ENCODE measurements at places on chromosomes 5 and 9.

DNA sequence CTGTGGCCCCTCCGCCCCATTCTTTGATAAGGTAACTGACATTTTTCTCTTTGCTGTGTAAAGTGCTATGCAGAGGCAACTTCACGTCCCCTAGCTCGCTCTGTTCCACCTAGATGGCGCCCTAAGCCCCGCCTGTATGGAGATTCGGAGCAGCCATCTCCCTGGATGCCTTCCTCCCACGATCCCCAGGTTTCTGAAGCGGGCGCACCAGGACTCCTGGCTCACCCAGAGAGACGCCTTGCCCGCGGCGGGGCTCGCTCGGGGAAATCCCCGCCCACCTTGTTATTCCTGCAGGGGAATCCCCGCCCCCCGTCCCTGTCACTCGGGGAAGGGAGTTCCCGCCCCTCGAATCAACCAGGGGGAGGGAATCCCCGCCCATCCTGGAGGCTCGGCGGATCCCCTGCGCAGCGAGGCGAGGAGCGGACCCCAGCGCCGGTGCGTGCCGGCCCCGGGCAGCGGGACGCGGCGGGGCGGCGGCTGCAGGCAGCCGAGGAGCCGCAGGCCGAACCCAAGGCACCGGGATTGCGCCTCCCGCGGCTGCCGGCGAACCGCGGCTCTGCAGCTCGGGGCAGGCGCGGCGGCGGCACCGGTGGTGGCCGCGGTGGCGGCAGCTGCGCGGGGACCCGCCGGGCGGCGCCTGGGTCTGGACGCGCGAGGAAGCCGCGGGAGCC, at the start of gene PDZD2:
Gene PDZD2 (plus strand): TSS at position 384 of the 671 bp plus-strand sequence.
- peak; percentile 74 for DNase-seq

DNA sequence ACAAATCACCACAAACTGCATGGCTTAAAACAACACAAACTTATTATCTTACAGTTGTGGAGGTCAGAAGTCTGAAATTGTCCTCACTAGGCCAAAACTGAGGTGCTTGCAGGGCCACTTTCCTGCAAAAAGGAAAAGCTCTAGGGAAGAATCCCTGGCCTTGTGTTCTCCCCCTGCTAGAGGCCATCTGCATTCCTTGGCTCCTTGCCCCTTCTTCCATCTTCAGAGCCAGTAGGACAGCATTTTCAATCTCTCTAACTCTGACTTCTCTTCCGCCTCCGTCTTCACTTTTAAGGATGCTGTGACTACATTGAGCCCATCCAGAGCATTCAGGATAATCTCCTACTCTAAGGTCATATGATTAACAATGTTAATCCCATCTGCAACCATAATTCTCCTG, 236.6 kb downstream of the CDK5RAP2 start:
- no peak for DNase-seq

- DNase-seq = no peak
Measured at GRCh38 chr9:116381350-116381749, 227.8 kb downstream of the PAPPA start.

GRCh38 chr5:883475-884181, 9.0 kb downstream of the BRD9 start:
- DNase-seq = no peak

DNA sequence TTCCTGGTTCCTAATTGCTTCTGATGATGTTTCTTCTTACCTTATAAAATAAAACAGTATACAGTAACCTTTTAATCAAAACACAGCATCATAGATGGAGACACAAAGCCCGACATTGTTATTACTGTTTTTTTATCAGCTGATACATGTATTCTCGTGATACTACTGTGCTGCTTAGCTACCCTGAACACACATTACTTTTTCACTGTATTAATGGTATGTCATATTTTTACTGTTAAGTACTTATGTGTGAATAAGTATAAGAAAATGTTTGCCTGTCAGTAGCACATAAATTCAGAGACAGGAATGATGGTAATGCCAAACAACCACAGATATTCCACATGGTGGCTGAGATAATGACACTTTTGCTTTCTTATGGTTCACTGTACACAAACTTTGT, 68.7 kb downstream of the RAB24 start:
- DNase-seq = no peak

DNA sequence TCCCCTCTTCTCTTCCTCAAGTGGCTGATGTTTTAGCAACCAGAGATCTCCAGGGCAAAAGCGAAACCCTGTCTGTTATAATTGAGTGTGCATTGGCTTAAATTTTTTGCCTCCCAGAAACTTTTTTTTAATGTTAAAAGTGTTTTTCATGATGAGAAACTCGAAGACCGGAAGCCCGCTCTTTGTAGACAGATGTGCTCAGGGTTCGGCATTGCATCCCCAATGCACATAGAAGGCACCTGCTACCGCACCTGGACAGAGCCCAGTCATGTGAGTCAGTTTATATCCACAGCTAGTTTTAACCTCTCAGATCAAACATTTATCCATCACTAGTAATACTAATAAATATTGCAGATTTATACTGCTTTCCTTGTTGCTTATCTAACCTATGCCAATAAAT, 19.5 kb upstream of the NADK2 start:
- DNase-seq = no peak

GRCh38 chr5:86968301-86968753, 299.4 kb upstream of the RASA1 start:
- DNase-seq = peak; percentile 5

GRCh38 chr9:86975036-86975435, 27.7 kb upstream of the GAS1 start:
- no peak for DNase-seq

DNA sequence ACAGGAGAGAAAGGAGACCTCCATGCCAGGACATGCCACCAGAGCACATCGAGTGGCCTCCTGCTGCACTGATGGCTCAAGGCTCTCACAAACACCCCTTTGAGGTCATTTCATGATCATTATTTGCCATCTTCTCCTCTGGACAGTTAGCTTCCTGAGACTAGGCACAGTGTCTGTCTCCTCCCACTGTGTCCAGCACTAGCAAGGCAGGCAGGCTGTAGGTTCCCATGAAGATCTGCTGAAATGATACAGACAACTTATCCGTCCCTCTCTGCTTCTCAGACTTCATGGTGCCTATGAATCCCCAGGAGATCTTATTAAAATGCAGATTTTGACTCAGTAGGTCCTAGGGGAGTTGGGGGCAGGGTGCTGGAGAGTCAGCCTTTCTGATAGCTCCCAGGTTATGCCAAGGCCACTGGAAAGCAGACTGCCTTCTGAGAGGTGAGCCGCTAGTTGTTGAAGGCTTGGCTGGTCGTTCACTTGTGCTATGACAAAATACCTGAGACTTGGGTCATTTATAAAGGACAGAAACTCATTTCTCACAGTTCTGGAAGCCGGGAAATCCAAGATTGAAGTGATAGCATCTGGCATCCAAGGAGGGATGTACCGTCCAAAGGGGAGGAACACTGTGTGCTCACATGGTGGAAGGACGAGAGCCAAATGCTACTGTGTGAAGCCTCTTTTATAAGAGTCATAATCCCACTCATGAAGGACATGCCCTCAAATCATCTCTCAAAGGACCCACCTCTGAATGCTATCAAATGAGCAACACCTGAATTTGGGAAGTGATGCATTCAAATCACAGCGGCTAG, 183.4 kb downstream of the SPOCK1 start:
- DNase-seq = no peak

GRCh38 chr9:134640506-134641172, 964 bp upstream of the COL5A1 start:
- no peak for DNase-seq

GRCh38 chr9:34899535-34900158, 58.4 kb upstream of the PHF24 start:
- peak; percentile 61 for DNase-seq

- DNase-seq = no peak
Measured at GRCh38 chr5:59206132-59206581, 623.3 kb downstream of the RAB3C start.

GRCh38 chr5:14148890-14149671, 5.9 kb downstream of the TRIO start:
- no peak for DNase-seq

- DNase-seq = no peak
Measured at GRCh38 chr9:117737721-117738226, 33.6 kb downstream of the TLR4 start.

GRCh38 chr9:131140550-131140949, 15.2 kb downstream of the NUP214 start:
- DNase-seq = peak; percentile 52

DNA sequence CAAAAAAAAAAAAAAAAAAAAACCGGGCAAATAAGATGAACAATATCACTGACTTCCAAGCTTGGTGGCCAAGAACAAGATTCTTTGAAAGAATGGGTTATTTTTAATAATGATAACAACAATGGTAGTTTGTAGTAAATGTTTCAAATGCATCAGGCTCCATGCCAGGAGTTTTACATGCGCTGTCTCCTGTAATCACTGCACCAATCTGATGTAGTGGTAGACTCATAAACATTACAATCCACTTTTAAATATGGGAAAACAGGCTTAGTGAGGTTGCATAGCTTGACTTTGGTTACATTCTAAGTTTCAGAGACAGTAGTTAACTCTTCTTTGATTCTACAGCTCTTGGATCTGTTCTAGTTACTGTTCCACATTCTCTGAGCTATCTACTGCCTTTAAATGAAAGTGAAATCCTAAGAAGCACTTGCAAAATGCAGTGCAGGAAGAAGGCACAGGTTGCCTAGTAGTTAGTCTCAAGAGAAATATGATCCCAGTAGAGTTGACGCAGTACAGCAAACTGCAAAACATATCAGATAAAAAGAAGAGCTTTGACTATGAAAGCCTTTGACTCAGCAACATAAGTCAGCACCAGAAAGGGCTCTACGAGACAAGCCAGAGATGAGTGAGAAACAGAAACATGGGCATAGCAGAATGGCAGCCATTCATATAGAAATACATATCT, 62.1 kb downstream of the PDE4D start:
- DNase-seq = no peak

GRCh38 chr5:7793895-7794294, 57.0 kb downstream of the CFAP90 start:
- no peak for DNase-seq

DNA sequence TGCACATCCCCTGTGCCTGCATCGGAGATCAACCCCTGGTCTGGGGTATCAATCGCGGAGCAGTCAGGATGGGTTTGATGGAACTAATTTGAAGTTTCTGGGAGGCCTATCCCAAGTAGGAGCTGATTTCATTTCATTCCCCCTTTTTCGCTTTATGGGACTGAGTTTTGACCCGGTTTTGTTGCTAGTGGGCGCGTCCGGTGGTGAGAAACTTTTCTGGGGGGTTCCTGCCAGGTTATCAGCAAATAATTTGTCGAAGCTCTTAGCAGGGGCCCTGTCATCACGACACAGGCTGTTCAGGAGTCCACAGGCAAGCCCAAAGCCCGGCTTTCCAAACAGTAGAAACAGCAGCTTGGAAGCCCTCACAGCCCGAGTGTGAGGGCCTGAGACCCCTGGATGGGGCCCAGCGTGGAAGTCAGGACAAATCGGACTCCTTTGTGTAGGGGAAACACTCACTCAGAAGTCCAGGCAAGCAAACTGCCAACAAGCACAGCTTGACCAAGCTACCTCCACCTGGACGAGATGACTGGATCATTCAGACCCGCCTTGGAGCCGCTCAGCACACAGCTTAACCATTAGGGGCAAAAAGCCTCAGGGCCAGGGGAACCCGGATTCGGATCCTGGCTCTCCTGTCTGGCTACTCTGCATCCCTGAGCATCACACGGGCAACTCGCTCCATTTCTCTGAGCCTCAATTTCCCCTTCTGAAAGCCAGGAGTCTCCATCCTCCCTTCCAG, 64.4 kb upstream of the BARHL1 start:
- no peak for DNase-seq

DNA sequence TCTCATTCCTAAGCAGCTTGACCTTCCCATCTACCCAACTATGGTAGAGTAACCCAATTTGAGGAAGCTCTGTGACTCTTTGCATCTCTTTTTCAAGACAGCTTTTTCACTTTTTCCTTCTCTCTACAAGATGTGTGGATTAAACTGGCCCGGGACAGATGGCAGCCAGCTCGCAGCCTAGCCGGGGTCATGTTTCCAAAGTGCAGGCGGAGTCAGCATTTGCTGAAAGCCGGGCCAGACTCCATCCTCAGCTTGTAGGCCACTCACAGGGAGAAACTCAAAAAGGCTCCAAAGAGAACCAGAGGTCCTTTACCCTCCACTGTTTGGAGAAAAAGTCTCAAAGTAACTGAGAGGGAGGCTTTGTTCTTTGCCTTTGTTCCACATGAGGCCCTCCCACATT, 286.8 kb upstream of the PANK3 start:
- no peak for DNase-seq

GRCh38 chr5:1809416-1810035, 8.3 kb downstream of the NDUFS6 start:
- DNase-seq = no peak

GRCh38 chr5:115507681-115508080, 36.9 kb downstream of the FEM1C start:
- DNase-seq = no peak

DNA sequence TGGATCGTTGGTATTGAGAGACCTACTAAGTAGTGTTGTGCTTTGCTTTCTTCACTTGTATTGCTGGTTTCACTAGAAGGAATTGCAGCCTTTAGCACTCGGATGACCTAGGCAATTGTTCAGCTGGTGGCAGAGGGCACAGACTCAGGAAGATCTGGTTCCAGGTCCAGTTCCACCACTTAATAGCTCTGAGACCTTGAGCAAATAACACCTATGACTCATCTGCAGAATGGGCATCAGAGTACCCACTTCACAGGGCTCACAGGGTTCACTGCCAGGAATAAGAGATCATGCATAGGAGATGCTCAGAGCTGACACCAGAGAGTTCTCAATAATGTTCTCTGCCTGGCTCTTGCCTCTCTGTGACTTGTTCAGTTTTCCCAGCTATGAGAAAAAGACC, 133.6 kb downstream of the SIL1 start:
- DNase-seq = no peak

DNA sequence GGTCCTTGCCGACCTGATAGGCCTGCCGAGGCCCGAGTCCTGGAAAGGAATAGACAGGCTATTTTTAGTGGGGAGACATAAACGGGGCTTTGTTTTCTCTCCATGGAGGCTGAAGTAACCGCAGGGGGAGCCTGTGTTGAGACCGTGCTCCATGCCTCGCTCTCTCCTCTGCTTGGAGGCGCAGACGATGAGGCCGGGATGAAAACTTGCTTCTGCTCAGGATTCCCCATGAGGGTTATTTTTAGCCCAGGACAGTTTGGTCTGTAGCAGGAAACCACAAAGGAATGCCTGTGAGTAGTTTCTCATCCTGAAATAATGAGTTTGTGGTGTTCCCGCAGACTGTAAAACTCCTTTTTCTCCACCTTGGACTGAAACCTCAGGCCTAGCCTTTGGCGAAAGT, 81.9 kb upstream of the RARS1 start:
- DNase-seq = no peak

All from K562 (cell line).